ENCODE measurements at places on chromosomes 12 and 14.

- no peak for DNase-seq
These were observed 11.9 kb downstream of the NPAS3 start for GRCh38 chr14:32950584-32950983.

DNA sequence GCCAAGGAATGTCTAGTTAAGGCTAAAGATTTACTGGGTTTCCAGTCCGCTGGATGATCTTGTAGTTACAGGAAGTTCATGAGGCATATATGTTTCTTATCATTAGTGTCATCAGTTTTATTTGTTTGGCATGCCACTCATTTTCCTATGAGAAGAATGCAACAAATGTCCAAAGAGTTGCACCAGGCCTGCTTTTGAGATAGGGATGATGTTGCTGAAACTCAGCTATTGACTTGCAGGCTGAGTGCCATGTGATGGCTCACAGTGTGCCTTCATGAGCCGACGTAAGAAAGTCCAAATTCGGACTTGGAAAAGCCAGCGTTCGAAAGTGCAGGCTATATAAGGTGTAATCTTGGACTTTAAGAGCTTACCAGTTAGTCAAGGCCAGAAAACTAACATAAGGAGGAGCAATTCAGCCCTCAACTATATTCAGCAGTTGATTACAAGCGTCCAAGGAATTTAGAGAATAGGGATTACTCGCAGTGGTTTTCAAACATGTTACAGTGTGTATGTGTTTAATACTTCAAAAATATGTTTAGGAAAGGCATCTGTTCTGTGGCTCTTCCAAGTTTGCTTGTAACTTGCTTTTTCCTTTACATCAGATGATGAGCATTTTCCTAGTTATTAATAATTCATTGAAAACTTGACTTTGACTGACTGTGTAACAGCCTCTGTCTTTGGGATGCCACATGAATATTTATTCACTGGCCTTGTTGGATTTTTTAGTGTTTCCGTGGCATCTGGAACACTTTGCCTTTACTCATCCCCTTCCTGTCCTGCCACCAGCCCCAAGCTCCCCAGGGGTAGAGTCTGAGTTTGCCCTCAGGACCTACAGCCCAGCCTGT, 101.3 kb downstream of the LGMN start:
- DNase-seq: no peak

GRCh38 chr14:54719406-54719805, 152.5 kb downstream of the SAMD4A start:
- no peak for DNase-seq

DNA sequence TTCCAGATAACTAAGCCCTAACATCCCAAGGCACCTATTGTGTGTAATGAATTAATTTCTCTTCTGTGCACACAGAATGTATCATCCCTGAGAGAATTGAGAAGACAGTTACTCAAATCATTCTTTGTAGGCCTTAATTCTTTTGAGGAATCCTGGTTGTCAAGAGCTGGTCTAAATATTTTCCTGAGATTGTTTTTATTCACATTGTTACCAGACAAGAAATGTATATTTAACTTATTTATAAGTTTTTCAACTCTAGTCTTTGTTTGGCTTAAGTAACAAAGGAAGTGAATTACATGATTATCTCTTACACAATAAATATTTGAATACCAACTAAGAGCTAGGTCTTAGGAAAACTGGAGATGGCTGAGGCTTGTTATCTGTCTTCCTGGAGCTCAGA, 169.4 kb downstream of the DACT1 start:
- no peak for DNase-seq

Data from stimulated activated CD8-positive, alpha-beta memory T cell treated with anti-CD3 and anti-CD28 coated beads, Interleukin-4, amount 100 ng/mL, for 4 hours (primary cell).